Upper lobe of right lung (tissue), 1 donor: ENCODE measurements at places on chromosomes 12 and 14. TPM values are rescaled to one million over a fixed set of nuclear protein-coding genes. Genes with fewer than 3 reads are reported as not detected.

The CLEC14A gene
- total RNA-seq, result 87.6 TPM

- DNase-seq, result no peak
Measured at GRCh38 chr14:95341564-95341963, 21.9 kb upstream of the CLMN start.

DNA sequence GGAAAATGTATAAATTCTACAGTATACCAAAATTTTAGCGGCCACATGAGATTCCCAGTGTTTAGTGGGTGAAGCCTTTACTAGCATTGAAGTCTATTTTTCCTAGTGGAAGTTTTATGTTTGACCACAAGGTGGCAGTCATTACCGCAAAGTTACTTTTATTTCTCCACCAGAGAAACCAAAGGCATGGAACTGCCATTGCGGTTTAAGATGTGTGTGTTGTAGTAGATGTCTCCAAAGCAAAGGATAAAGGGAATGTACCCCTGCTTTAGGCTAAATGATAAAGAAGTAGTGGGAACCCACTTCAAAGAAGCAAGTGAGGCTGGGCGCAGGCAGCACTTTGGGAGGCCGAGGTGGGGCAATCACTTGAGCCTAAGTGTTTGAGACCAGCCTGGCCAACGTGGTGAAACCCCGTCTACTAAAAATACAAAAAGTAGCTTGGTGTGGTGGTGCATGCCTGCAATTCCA, 140.5 kb downstream of the PRKCH start:
- no peak for DNase-seq

- peak; percentile 73 for DNase-seq
Measured at GRCh38 chr12:53676656-53677015, 753 bp upstream of the ATP5MC2 start.

- no peak for DNase-seq
Measured at GRCh38 chr14:99265571-99265970, 6.4 kb downstream of the BCL11B start.

DNA sequence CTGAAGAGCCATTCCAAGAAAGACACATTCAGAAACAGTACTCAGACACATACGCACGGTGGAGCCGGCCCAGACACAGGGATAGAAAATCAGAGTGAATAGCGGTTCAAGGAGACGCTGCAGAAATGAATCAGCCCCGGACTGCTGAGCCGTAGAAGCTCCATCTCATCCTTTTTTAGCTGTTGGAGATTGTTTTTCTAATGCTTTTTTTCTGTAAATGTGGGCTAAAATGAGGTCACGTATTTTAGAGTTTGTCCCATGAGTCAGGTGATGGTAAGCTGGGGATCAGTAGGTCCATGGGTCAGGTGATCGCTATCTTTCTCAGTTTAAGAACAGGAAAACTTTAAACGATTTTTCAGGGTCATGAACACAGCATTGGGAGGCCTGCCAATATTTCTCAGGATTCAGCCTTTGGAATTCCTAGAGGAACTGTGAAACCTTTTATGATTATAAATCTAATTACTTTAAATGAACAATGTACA, 202.4 kb downstream of the ITPR2 start:
- DNase-seq, result no peak

DNA sequence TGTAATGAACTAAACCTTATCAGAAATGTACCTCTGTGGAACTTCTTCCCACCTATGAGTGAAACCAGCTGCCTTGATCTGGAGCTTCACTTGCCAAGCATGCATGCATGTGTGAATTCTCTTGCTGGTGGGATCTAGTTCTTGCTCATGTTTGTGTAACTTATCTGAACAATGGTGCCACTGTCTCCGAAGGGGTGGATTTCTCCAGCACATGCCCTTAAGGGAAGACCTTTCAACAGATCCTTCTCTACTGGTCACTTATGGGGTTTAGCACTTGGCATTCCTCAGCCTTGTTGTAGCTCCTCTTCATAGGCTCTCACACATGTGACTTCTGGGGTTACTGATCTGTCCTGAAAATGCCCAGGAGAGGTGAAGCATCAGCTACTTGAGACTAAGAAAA, 25.0 kb downstream of the SMOC1 start:
- no peak for DNase-seq
